ENCODE measurements at places on chromosomes 6 and 20. TPM values are rescaled to one million over a fixed set of nuclear protein-coding genes. Genes with fewer than 3 reads are reported as not detected.

Gene FRMD1
- polyA plus RNA-seq: 5.0 TPM

Gene TAAR9
- not detected for polyA plus RNA-seq

Gene GSTA2
- 7.6 TPM for polyA plus RNA-seq

Gene MSH5
- polyA plus RNA-seq: 2.9 TPM

Gene PLA2G7
- 1.1 TPM for polyA plus RNA-seq

Gene LY86
- polyA plus RNA-seq: 3.6 TPM

Gene CHRNA4
- polyA plus RNA-seq: not detected

Gene MYLK4
- 0.15 TPM for polyA plus RNA-seq

Gene VSX1
- polyA plus RNA-seq: not detected

Gene CST9L
- not detected for polyA plus RNA-seq

Gene SLA2
- 0.56 TPM for polyA plus RNA-seq

Gene GABRR1
- not detected for polyA plus RNA-seq

Gene GPLD1
- 0.18 TPM for polyA plus RNA-seq

Gene ARID1B
- polyA plus RNA-seq: 9.0 TPM

Data from stomach (tissue), 19 donors.